Renal cortex interstitium (tissue), 15 donors: ENCODE measurements at places on chromosomes 2 and 18. TPM values are rescaled to one million over a fixed set of nuclear protein-coding genes. Genes with fewer than 3 reads are reported as not detected.

GRCh38 chr2:217801711-217802110, 201.1 kb downstream of the TNS1 start:
- DNase-seq, result no peak

GRCh38 chr2:216350214-216350791, 22.0 kb downstream of the MARCHF4 start:
- no peak for DNase-seq

- DNase-seq, result no peak
Observed at GRCh38 chr18:57925706-57926105, 118.3 kb upstream of the NEDD4L start.

GRCh38 chr2:219300022-219300421, 9.2 kb downstream of the PTPRN start:
- DNase-seq, result no peak

- DNase-seq, result no peak
Observed at GRCh38 chr18:55100817-55101457, 141.7 kb upstream of the CCDC68 start.

- DNase-seq, result no peak
Observed at GRCh38 chr2:177165061-177165583, 47.5 kb upstream of the HNRNPA3 start.

DNA sequence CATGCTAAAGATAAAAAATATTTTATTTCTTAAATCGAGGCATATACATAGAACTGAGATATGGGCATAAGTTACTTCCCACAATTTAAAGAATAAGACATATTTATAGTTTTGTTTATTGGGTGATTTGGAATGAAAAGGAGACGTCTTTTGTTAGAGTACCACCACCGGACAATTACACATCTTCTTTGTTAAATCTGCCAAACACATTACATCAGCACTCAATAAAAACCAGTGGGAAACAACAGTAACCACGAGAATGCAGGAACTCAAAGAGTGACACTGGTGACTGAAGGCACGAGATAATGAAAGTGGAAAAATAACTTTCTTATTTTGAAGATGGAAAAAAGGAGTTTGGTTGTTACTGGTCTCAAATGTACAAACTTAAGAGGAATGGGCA, 92.6 kb upstream of the TFCP2L1 start:
- no peak for DNase-seq

DNA sequence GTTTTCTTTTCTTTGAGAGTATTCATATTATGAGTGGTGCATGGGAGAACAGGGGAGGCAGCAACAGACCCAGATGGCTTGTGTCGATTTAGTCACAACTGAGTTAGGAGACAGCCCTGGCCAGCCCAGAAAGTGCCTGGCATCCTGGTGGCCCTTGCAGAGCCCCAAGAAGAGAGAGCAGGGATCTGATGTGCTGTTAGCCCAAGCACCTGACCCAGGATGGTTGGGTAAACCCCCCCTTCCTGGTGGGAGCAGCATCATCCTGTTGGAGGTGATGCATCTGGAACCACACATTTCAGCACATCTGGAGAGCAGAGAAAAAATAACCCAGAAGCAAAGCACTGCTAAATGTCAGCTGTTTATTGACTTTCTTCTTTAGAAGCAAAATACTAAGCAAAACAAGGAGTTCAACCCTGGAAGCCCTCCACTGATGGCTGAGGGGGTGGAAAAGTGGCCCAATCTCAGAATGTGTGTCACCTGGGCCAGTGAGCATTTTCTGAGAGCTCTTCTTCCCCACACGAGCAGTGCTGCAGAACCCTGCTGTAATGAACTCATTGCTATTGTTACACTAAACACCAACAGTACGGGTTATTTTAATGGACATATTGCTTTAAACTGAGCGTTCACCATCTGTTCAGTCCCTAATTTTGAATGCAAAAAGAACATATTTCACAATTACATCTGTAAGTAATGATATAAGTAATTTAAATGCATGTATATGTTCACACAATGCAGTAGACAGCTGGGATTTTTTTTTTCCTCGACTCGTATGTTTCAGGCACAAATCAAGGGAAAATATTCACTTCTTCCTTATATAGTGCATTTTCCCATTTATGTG, 100.6 kb upstream of the SMIM21 start:
- no peak for DNase-seq

GRCh38 chr2:9163306-9164111, 43.1 kb upstream of the ASAP2 start:
- DNase-seq, result no peak

- DNase-seq, result no peak
Observed at GRCh38 chr2:48510329-48510728, 19.6 kb upstream of the STON1 start.

GRCh38 chr2:55898386-55899040, 25.1 kb downstream of the EFEMP1 start:
- DNase-seq, result no peak

GRCh38 chr2:15750433-15750814, 158.8 kb downstream of the DDX1 start:
- DNase-seq, result no peak

KIF1A gene
- 10.7 TPM for polyA plus RNA-seq

LONRF2 gene
- polyA plus RNA-seq, result 4.6 TPM

TANC1 gene
- polyA plus RNA-seq, result 52.9 TPM

TMEM169 gene
- polyA plus RNA-seq, result 14.8 TPM
